Stimulated activated CD4-positive, alpha-beta T cell treated with anti-CD3 and anti-CD28 coated beads, Interleukin-12 subunit alpha, Interleukin-12 subunit beta, amount 100 ng/mL, for 4 hours (primary cell): ENCODE measurements at places on chromosomes 1 and 21.
A peak's percentile ranks its signal among the peaks of the same experiment; 100 is the strongest.

DNA sequence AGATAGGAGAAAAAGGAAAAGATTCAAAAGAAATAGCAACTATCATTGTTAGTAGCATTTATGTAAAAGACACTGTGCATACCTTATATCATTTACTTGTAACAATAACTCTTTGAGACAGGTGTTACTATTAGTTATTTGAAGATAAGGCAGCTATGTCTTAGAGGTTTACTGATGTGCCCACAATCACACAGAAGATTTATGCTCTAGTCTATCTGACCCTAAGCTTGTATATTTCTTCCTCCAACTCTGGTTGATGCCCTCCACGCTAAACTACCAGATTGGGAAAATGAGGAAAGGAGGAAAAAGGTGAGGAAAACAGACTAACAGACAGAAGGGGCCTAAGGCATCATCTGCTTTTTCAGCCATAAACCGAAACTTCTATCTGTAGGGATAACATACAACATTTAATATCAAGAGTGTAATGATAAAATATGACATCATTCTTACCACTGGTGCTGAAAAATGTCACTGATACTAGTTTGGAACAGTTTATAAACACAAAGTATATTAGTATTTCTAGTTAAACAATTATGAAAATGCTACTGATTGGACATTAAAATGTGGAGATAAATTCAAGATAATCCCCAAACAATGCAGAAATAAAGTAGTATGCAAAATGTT lies 5.1 kb downstream of the COLGALT2 start:
- no peak for DNase-seq

GRCh38 chr1:98177751-98178150 lies 256.9 kb upstream of the DPYD start:
- no peak for DNase-seq

- DNase-seq = peak; percentile 62
Observed at GRCh38 chr1:85307987-85308832, 31.8 kb upstream of the BCL10 start.

DNA sequence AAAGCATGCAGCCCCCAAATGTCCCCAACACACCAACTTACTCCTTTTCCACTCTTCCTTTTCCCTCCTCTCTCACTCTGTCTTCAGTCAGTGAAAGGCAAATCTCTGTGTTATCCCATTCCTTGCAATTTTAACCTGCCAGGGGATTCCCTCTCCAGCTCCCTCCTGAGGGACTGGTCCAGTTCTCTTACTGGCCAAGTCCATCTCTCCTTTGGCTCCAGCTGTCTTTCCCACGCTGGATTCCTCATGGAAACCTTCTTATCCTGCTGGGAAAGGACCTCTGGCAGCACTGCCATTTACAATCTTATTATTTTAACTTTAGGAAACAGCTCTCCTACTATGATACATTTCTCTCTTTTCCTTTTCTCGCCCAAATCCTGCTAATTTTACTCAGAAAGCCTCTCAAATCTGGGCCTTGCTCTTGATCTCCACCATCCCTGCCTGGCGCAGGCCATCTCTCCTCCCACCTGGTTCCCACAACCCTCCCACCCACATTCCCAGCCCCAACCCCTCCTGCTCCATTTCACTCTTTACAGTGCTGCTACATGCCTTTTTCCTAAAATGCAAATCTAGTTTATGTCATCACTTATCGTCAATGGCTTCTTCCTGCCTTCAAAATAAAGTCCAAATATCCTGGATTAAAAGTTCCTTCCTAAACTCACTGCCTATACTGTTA lies 72.7 kb upstream of the CNN3 start:
- no peak for DNase-seq

DNA sequence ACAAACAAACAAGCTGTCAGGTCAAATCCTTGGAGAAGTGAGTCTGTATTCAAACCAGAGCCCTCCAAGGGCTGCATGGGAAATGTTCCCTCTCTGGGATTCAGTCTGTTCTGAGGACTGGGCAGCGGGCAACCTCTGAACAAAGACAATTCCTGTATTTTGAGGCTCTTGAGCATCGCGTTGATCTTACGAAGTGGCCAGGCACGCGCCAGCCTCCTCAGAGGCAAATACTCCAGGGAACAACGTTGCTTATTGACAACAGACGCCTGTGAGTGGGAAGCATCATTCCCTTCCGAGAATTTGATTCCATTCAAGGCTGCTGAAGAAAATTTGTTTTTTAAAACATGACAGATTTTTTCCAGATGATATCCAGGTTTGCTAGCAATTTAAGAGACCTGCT lies 20.0 kb upstream of the TACSTD2 start:
- DNase-seq = no peak

- no peak for DNase-seq
Observed at GRCh38 chr1:235093013-235093695, 35.5 kb downstream of the TOMM20 start.

DNA sequence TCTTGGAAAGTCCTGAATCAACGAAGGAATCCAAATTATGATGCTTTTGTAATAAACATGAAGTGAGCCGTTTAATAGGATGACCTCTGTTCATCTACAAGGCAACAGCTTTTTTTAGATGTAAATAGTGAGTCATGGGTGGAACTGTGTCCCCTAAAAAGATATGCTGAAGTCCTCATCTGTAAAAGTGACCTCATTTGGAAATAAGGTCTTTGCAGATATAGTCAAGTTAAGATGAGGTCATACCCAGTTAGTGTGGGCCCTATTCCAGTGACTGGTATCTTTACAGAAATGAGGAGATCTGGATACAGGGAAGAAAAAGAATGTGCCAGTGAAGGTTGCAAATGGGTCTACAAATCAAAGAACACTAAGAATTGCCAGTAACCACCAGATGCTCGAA lies 1287.3 kb upstream of the ADGRL4 start:
- no peak for DNase-seq

DNA sequence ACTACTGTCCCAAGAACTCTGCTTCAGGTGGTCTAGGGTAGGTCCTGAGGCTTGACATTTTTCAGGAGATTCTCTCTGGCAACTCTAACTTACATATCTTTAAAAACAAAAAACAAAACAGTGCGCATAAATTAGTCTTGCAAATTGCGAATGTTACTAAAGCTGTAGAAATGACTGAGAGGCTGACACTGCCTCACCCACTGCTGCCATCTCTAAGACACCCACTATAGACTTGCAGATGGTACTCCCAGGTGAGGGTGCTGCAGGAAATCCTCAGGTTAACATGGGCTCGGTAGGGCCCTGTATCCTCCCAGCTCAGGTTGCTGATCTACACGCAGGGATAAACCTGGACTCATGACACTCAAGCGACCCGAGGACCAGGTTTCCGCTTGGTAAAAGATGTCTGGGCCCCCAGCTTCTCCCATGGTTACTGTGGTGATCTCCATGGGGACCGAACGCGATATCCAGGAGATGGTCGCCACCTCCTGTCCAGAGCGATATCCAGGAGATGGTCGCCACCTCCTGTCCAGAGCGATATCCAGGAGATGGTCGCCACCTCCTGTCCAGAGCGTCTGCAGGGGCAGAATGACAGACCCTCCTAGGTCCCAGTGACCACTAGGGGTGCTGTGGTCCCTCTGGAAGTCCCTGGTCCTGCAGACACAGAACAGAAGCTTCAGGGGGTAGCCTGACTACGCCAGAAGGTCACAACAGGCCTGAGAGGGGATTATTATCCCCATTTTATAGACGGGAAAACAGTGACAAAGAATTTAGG lies 16.2 kb upstream of the LY9 start:
- peak; percentile 43 for DNase-seq

DNA sequence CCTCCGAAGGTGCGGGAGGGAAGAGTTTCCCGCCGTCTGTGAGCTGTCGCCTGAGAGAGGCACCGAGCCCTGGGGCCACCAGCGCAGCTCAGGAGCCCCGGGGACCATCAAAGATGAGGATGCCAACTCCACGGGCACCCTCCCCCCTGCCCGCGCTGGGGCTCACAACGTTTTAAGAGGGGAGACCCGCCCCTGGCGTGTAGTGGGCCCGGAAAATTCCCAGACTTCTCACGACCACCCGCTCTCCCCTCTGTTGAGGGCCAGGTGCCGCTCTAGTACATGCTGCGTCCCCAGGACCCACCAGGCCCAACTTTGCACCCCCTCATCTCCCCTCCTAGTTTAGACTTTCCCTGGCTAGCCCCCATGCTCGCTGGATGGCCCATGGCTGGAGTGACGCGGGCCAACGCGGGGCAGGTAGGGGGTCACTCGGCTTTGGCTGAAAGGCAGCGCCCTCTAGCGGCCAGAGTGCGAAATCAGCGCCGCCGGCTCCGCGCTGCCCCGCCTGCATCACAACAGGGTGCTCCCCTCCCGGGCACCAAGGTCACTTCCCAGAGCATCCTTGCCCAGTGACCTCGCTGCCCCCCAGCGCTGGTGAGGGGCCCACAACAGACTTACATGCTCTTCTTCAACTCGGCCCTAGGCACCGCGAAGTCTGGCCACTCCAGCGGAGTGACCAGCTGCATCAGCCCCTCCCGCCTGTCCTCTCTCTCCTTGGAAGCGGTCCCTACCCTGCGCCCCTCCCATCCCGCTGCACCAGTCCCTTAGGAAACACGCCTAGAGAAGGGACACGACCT lies 1.8 kb downstream of the CD160 start:
- peak; percentile 70 for DNase-seq

DNA sequence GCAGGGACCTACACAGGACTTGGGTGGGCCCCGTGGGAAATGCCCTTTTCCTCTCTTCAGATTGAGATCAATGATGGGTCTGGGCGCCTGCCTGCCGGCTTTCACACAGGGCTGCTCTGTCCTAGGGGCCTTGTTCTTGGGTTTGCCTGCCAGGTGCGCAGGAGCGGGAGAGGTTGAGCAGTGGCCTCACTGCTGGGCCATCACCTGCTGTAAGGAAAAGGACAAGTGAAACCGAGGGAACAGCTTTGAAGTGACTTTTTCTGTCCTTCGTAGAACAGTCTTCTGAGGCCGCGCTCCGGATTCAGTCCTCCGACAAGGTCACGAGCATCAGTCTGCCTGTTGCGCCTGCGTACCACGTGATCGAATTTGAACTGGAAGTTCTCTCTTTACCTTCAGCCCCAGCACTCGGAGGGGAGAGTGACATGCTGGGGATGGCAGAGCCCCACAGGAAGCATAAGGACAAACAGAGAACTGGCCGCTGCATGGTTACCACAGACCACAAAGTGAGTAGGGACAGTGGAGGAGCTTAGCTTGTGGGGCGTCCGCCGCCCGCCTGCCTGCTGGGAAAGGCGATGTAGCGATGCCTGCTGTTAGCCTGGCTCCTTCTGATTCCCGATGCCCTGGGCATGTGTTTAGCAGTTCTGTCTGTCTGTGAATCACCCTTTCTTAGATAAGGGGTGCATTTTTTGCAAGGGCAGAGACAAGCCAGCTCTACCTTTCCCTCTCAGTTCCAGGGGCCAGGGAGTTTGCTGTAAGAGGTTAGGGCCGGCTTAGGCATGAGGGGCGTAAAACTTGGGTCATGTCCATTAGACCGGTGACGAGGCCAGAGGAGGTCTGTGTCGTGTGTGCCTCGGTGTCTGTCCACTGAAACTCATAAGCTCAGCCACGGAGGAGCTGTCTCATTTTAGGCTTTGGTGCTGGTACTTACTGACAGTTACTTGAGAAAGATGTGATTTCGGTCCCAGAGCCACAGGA lies 19.5 kb upstream of the PWP2 start:
- DNase-seq = no peak

DNA sequence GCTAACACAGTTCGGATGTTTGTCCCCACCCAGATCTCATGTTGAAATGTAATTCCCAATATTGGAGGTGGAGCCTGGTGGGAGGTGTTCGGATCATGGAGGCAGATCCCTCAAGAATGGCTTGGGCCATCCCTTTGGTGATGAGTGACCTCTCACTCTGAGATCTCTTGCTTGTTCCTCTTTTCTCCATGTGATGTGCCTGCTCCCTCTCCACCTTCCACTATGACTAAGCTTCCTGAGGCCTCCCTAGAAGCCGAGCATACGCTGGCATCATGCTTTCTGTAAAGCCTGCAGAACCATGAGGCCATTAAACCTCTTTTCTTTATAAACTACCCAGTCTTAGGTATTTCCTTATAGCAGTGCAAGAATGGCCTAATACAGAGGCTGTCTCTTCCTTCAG lies 8.1 kb upstream of the PLA2G5 start:
- no peak for DNase-seq

- no peak for DNase-seq
Observed at GRCh38 chr1:172229942-172230341, 190.5 kb upstream of the C1orf105 start.
